ENCODE measurements at places on chromosomes 11 and 22.
A peak's percentile ranks its signal among the peaks of the same experiment; 100 is the strongest.

DNA sequence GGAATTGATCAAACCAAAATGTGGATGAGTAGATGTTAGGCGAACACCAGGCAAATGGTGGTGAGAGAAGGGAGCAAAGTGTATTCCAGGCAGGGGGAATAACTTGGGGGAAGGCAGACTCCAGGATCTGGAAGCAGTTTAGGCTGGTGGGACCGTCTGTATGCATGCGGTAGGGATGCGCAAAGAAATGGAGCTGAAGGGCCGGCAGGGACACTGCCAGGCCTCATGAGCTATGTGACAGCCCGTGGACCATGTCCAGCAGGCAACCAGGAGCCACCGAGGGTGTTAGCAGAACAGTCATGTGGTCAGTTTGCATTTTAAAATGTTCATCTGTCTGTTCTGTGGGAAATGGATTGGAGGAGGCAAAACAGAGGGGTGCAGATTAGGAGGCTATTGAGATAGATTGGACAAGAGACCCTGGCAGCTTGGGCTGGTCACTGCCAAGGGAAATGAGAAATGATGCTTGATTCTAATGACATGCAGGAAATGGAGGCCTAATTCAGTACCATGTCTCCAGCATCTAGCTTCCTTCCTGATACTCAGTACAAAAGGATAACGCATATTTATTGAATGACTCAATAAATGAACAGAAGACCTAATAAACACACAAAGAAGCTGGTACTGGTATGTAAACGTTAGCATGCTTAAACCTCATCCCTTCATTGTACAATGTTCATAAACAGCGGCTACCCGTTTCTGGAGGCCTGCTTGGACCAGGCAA, 412.4 kb downstream of the BUD13 start:
- no peak for DNase-seq

- no peak for DNase-seq
These were observed 3.4 kb upstream of the NXPE1 start for GRCh38 chr11:114563077-114563476.

DNA sequence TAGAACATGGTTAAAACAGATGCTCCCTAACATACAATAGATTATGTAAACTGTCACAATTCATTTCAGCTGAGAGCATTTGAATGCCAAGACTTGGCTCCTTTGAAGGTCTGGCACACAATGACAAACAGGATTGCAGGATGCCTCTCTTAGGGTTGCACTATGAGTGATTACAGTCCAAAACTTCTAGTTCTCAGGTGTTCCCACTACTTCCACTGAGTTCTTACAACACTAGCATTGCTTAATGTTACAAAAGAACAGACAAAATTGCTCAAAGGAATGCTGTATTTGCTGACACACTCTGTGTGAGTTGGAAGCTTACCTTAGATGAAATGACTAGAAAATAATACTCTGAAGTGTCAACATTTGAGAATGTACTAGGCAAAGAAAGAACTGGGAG, 2413.8 kb upstream of the RAG2 start:
- no peak for DNase-seq

DNA sequence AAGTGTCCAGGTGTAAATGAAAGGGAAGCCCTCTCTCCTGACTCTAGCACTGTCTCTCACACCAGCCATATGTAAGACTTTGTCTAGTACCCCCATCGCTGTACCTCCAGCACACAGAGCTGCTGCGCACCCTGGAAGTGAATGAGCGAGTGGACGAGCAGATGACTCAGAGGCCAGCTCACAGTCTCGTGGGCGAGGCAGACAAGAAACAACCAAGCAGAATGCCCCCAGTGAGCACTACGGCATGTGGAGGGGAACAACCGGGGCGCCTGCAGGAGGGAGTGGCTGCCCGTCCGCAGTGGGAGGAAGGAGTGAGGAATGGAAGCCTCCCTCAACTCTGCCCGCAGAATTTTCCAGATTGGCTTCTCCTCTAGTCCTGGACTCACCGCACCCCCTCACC, 46.4 kb downstream of the MCM5 start:
- DNase-seq = peak; percentile 86

Data from HFFc6 (cell line).